ENCODE measurements at places on chromosomes 7 and 10.
A peak's percentile ranks its signal among the peaks of the same experiment; 100 is the strongest.

GRCh38 chr10:77011874-77012811, 625.5 kb downstream of the KCNMA1 start:
- no peak for DNase-seq

- DNase-seq, result no peak
These were observed 55.8 kb downstream of the AKR1C4 start for GRCh38 chr10:5252177-5253037.

GRCh38 chr7:17618652-17618974, 320.2 kb downstream of the AHR start:
- no peak for DNase-seq

DNA sequence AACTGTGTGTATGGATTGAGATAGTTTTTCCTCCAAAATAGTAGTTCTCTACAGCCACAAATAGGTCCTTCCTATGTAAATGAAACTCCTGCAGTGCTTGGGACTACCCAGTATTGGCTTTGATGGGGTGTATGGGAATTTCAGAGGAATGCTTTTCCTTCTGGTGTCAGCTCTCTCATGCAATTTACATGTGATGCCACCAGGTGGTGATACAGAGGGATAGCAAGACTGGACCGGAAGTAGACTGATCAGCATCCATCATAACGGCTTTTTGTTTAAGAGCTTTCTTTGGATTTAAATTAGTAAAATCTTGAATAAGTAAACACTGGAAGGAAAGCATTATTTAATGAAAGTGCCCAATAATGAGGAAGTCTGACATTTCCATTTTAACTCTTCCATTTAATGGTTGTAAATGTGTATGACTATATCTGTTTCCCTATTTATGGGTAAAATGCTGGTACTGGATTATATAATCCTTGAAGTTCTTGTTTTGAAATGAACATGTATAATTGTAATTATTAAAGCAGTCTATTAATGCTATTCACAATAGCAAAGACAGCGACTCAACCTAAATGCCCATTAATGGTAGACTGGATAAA, 22.7 kb downstream of the DYNC1I1 start:
- DNase-seq, result no peak

DNA sequence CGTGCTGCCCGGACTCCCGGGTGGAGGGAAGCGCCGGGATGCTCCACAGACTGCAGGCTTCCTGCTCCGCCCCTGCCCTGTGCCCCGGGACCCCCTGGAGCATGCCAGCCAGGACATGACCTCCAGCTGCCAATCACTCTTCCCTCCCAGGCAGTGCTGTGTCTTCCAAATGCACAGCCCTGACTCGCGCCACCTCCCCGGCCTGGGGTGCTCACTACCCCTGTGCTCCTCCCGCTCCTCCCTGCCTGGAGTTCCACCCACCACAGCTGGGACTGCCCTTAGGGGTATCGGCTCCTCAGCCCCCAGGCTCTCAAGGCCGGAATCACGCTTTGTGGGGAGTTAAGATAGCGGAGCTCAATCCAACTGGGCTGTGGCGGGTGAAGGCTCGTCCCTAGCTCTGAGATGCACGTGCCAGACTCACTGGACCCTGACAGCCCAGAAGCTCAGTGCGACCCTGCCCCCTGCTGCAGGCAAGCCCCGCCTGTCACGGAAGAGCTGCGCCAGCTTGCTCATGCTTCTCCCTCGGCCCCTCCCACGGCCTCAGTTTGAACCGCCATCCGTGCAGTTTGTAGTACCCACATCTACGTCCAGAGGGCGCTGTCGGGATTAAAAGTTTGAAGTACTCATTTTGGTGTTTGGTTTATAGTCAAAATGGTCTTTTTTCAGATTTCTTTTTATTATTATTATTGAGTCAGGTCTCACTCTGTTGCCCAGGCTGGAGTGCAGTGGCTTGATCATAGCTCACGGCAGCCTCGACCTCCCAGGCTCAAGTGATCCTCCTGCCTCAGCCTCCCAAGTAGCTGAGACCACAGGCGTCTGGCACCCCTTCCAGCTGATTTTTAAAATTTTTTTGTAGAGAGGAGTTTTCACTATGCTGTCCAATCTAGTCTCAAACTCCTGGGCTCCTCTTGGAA, 142.5 kb upstream of the TCERG1L start:
- DNase-seq, result no peak

- no peak for DNase-seq
These were observed 35.7 kb upstream of the EBLN1 start for GRCh38 chr10:22253580-22253882.

DNA sequence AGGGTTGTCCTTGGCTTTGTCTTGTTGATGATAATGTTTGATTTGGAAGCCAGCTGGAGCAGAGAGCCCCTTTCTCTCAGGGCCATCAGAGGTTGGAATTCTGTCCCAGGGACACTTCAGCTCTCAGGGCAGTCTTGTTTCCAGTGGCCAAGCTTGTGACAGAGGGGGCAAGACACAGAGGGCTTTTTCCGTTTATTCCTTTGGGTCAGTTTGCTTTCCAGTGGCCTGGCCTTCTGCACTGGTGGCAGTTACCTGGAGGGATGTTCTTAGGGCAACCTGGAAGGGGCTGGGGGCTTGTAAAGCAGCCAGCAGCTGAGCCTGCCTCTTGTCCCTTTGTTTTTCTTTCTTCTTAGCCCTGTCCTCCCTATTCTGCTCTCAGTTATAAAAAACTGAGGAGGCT, 62.7 kb downstream of the MTURN start:
- no peak for DNase-seq

DNA sequence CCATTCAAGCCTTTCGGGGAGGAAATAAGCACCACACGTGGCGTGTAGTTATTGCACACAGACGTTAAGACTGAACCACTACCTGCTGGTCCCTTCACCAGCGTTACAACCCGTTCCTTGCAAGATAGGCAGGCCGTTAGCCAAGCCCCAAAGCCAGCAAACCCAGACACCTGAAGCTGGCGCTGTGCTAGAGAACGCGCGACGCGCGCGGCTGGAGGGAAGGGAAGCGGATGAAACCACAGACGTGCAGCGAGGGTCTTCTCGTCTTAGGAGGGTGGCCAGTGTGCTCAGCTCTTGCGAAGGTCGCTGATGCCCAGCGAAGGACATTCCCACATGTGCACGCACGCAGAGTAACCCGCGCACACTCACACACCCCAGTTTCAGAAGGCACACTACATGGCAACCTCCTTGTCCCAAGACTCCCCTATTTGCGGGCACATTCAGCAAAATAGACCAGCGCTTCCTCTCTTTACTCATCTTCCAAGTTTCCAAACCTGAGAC, 980 bp downstream of the TMEM26 start:
- no peak for DNase-seq

DNA sequence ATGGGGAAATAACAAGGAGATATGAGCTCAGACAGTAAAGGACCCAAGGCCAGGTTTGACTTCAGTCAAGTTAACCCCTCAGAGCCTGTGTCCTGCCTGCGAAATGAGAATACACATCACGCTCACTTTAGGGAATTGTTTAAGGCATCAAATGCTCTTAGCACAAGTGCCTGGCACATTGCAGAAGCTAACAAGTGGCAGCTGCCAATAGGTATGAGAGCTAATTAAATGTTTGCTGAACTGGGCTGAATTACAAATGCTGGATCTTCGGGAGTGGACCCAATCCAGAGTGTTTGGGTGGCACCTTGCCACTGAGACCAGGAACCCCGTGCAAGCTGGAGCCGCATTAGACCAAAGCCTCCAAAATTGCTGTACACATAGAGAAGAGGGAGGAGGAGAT, 136.8 kb downstream of the C10orf90 start:
- DNase-seq, result peak; percentile 37

GRCh38 chr10:27844223-27844622, 98.6 kb upstream of the MKX start:
- no peak for DNase-seq

- DNase-seq, result no peak
These were observed 175.2 kb upstream of the TNRC18 start for GRCh38 chr7:5598769-5599371.

DNA sequence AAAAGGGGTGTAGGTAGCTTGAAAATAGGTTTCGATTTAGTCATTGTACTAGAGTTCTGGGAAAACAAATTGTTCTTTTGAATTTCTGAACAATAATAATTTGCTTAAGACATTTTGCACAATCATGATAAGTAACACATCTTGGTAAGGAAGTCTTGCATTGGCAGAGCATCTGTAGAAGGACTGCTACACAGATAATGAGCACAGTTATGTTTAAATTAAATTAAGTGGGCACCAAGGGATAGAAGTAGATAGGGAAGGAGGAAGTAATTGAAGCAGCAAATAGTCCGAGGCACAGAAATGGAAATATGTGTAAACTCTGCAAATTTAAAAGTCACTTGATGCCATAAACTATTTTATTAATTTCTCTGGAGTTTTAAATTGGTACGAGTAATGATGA, 122.4 kb downstream of the CHN2 start:
- no peak for DNase-seq

- DNase-seq, result no peak
These were observed 9.3 kb downstream of the ADAP1 start for GRCh38 chr7:945147-945555.

DNA sequence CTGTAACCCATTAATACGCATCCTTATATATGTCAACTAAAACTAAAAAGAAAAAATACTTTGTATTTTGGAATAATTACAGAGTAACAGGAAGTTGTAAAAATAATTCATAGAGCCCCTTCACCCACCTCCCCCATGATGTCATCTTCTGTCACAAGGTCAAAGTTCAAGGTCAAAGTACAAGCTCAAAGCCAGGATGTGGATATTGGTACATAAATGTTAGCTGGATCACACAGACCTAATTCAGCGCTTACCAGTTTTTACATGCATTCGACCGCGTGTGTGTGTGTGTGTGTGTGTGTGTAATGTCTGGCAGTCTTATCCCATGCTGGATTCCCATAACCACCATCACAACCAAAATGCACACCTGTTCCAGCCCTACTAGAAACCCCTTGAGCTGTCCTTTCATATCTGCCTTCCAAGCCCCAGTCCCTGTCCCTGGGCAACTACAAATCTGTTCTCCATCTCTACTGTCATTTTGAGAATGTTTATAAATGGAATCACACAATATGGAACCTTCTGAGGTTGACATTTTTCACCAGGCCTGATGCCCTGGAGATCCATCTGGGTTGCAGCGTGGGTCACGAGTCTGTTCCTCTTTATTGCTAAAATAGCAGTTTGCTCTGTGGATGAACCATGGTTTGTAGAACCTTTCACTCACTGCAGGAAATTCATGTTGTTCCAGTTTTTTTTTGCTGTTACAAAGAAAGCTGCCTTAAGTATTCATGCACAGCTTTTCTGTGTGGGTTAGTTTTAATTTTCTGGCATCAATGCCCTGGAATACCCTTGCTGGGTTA, 153.6 kb upstream of the PITRM1 start:
- DNase-seq, result no peak

- no peak for DNase-seq
These were observed 16.8 kb downstream of the GIMAP5 start for GRCh38 chr7:150753826-150754603.

GRCh38 chr10:13734151-13734550, 147.4 kb downstream of the PRPF18 start:
- DNase-seq, result peak; percentile 44

DNA sequence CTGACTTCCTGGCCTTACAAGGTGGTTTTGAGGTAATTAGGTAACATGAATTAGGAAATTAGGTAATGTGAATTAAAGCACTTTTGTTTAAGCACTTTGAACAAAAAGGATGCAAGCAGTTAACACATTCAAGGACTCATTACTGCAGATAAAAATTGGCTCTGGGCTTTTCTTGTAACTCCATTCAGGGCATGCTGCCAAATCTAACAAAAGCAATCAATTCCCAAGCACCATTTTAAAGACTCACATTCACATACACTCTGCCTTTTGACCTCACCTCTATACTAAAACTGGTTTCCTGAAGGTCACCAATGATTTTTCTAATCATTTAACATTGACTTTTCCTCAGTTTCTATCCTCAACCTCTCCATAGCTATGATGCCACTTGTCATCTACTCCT, 251.2 kb upstream of the RHOBTB1 start:
- DNase-seq, result no peak

DNA sequence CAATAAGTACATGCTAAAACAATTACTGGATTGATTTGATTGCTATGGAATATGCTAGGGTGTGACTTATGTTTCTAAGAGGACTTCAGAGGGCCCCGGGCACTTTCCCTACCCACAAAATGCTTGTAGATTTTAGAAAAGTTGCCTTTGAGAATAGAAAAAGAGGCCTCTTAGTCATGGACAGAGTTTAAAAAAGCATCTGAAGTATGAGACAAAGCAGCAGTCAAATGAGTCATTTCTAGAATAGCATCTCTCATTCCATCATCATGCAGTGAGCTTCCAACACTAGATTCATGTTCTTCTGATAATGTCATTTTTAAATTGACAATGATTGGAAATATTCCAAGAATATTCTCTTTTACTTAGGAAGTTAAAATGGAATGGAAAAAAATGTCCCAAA, 675.1 kb upstream of the PCDH15 start:
- DNase-seq, result no peak

GRCh38 chr7:131548371-131548770, 8.1 kb downstream of the PODXL start:
- no peak for DNase-seq

DNA sequence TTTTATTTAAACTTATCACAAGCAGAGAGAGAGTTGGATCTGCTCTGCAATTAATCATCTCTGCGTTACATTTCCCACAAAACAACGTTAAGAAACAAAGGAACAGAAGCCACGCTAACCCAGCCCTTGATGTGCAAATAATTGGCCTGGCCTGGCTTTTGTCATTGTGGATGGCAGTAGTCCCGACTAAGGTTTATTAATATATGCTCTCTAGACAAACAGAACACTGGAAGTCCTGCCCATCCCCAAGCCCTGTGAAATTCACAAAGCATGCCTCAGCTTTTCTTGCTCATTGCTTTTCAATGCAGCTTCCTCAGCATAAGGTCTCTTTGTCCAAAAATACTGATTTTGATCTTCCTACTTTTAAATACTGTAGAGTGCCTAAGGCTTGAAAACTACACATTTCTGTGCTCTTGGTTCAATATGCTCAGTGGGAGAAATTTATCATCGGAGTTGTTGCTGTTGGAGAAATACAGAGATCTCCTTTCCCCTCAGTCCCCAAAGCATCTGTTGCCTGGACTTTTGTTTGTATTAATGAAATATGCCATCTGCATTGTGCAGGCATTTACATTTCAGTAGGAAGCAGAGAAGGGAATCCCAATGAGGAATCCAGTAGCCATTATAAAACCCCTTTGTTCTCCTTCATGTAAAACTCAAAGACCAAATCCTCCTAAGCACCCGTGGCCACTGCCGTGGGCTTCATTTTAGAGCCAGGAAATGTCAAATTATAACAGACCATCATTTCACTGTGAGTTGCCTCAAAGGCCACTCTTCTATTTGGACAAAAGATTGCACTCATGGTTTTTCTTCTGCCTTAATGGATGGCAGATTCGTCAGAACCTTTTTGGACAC, 61.1 kb downstream of the SORCS1 start:
- DNase-seq, result no peak

DNA sequence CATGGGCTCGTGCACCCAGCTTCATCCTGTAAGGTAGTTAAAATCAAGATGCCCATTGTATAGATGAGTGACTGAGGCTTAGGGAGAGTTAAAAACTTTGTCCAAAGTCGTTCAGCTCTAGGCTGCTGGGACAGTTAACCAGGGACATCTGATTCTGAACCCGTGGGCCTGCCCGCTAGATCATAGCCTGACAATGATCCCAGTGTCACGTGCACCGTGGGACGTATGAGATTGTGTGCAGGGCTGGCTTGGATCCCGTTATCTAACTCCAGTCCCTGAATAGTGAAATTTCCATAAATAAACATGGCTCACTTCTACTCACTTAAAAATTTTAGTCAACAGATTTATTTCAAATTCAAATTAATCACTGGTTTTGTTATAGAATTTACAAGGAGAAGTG, 24.9 kb downstream of the C10orf120 start:
- no peak for DNase-seq
